ENCODE measurements at places on chromosomes 11 and 22. TPM values are rescaled to one million over a fixed set of nuclear protein-coding genes. Genes with fewer than 3 reads are reported as not detected.

Gene CHRM1
- total RNA-seq, result not detected

Gene APOL5
- not detected for total RNA-seq

Gene TLCD5
- total RNA-seq, result 8.5 TPM

Gene MFRP
- total RNA-seq, result not detected

Gene MRGPRX4
- total RNA-seq, result 0.51 TPM

Gene SLC1A2
- not detected for total RNA-seq

Gene OR51E2
- not detected for total RNA-seq

Gene ELMOD1
- total RNA-seq, result 2.1 TPM

Gene ZNRF3
- 3.2 TPM for total RNA-seq

Gene OR4A16
- not detected for total RNA-seq

Gene BET1L
- total RNA-seq, result 13.4 TPM

Gene TOMM22
- 76.6 TPM for total RNA-seq

Gene SLC6A5
- not detected for total RNA-seq

Gene B3GAT1
- total RNA-seq, result not detected

Gene SPI1
- total RNA-seq, result not detected

Gene NXPE1
- total RNA-seq, result not detected

Gene APOBEC3B
- 2.5 TPM for total RNA-seq

Gene HORMAD2
- not detected for total RNA-seq

Gene CCDC87
- total RNA-seq, result 0.17 TPM

Gene MYH9
- 803 TPM for total RNA-seq

Gene APLP2
- 1,136 TPM for total RNA-seq

Gene UPB1
- not detected for total RNA-seq

Gene MS4A6E
- total RNA-seq, result not detected

Gene GLYAT
- under 0.01 TPM for total RNA-seq

Gene RIC3
- not detected for total RNA-seq

Gene BDNF
- 0.85 TPM for total RNA-seq

Gene OR51B4
- not detected for total RNA-seq

Gene MYBPC3
- total RNA-seq, result not detected

Gene AAMDC
- 36.7 TPM for total RNA-seq

Gene LAYN
- 71.8 TPM for total RNA-seq

Gene KCNC1
- not detected for total RNA-seq

Gene MS4A6A
- total RNA-seq, result 6.0 TPM
